Stimulated activated CD8-positive, alpha-beta memory T cell treated with anti-CD3 and anti-CD28 coated beads, Interleukin-12 subunit alpha, Interleukin-12 subunit beta, amount 100 ng/mL, for 1 hour (primary cell): ENCODE measurements at places on chromosomes 13 and 19.

GRCh38 chr19:48959341-48960239 is 4.9 kb downstream of the BAX start:
- no peak for DNase-seq

DNA sequence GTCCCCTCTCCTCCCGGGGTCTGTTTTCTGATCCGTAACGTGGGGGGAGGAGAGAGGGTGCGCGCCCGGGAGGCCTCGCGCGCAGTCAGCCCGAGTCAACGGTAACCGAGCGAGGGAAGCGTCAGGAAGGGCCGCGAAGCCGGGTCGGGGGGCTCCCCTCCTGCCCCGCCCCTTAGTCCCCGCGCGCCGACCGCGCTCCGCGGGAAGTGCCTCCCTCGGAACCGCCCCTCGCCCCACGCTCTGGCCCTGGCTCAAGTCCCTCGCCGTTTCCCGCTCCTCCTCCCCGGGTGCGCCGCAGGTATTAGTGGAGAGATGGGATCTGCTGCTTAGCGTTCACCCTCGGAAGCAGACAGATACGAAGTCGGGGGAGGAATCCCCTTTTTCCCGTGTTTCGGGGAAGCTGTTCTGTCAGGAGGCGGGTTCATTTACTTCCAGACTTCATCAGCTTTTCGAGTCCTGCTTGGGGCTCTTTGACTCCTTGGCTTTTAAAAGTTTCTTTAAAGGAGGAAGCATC is 770 bp downstream of the HNRNPM start:
- peak; percentile 2 for DNase-seq

GRCh38 chr13:113157929-113158747 is at the start of gene PROZ:
Gene PROZ (plus strand): TSS chr13:113158648. CDS start chr13:113158661, 13 bp downstream.
- DNase-seq = no peak

GRCh38 chr13:50126263-50126992 is 111.2 kb downstream of the KCNRG start:
- DNase-seq = no peak

GRCh38 chr13:112324116-112324515 is 52.0 kb upstream of the SPACA7 start:
- no peak for DNase-seq

DNA sequence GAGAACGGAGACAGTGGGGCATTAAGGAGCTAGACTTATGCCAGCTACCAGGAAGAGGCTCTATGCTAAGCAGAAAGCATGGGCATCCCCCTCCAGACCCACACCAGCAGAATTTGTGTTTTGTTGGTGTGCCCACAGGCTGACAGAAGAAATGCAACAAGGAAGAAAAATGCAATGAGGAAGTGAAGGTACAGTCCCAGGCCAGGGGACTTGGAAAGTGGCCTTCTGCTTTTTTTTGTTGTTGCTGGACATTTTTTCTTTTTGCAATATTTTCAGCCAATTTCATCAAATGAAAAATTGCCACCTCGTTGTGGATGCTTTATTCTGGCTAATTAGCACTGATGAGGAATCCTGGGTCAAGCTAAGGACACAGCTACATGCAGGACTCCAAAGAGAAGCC is 167.7 kb downstream of the TSHZ3 start:
- DNase-seq = no peak

GRCh38 chr13:102724923-102725322 is 30.1 kb upstream of the METTL21C start:
- no peak for DNase-seq

DNA sequence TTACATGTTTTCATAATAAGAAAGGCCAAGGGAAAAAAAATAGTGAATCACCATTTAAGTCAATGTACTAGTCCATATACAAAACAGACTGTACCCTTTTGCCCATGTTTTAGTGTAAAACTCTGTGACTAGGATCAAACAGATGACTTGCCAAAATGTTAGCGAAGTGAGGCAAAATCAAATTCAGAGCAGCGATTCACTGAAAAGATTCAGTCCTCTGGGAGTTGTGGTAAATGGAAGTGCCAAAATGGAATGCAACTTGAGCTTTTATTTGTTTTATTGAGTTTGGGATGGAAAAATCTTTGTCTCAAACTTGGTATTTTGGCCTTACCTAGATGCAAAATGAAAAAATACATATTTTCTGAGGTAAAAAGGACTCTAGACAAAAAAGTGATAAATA is 9.1 kb downstream of the CDADC1 start:
- DNase-seq = no peak

GRCh38 chr13:50524560-50524959 is 318.9 kb downstream of the DLEU7 start:
- DNase-seq = no peak

DNA sequence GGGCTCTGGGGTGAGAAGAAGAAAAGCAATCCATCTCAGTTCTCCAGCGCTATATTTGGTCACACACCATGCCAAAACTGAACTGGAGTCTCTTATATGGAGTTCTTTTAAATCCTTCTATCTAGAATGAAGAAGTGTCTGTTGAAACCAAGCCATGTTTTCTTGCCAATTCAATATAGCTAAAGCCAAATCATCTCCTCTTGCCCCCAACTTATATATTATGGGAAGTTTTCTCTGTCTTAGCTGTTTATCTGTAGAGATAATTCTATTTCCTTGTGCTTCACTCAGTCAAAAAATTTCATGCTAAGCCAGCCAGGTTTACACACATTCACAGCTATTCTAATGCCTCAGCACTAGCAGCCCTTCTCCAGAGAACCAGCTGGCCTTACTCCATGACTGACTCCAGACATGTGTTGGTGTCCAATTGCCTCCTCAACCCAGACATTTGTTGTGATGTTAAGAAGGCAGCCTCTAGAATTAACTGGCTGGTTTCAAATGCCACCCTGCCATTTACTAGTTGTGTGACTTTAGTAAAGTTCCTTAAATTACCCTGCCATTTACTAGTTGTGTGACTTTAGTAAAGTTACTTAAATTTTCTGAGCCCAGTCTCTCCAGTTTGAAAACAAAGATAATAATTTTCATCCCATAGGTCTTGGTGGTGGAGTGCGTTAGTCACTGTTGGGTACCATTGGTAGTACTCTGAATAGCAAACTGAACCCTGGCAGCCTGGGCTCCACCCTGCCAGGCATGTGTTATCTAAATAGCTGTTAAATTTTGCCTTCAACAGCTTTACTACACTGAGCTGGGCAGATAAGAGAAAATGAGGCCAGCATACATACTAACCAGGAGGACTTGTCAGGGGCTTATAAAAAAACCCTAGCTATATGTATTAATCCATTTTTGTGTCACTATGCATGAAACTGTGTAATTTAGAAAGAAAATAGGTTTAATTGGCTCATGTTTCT is 525.1 kb downstream of the LMO7 start:
- no peak for DNase-seq

GRCh38 chr19:23992348-23992747 is 77.7 kb downstream of the ZNF726 start:
- DNase-seq = no peak

- no peak for DNase-seq
Observed at GRCh38 chr19:55369653-55370304, 484 bp downstream of the IL11 start.

DNA sequence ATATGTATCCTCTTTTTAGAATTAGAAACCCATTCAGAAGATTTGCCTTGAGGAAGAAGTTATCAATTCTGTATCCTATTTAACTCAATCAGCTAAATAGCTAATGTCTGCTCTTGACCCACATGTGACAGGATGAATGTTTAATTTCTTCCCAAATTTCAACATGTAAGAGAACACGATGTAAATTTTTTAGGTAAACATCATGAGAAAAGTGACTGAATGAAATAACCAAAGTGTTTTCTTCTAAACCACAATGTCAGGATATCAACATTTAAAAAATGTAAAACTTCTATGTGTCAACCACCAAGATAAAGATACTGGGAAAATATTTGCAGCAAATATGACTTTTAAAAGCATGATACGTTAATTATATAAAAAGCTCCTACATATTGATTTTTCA is 302.4 kb downstream of the DCT start:
- DNase-seq = no peak

- DNase-seq = no peak
Observed at GRCh38 chr19:2540646-2541454, 64.9 kb downstream of the GADD45B start.

DNA sequence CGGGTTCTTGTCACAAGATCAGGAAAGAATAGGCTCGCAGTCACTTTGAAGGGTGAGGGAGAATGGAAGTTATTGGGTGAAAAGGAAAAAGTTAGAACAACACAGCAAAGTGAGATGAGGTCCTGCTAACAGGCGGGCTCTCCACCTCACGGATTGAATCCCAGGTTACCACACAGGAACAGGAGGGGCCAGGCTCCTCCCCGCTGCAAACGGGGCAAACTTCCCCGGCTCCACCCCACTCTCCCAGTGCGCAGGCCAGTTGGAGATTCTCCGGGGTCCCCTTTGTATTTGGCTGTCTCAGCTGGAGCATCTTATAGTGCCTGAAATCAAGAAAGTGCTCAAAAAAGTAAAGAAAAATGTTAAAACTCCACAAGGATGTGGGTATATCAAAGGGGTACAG is 78.3 kb upstream of the IPO5 start:
- DNase-seq = no peak

GRCh38 chr13:107730813-107731212 is 484.5 kb downstream of the LIG4 start:
- DNase-seq = no peak

GRCh38 chr19:44753932-44754749 is 5.6 kb downstream of the BCL3 start:
- peak; percentile 47 for DNase-seq

DNA sequence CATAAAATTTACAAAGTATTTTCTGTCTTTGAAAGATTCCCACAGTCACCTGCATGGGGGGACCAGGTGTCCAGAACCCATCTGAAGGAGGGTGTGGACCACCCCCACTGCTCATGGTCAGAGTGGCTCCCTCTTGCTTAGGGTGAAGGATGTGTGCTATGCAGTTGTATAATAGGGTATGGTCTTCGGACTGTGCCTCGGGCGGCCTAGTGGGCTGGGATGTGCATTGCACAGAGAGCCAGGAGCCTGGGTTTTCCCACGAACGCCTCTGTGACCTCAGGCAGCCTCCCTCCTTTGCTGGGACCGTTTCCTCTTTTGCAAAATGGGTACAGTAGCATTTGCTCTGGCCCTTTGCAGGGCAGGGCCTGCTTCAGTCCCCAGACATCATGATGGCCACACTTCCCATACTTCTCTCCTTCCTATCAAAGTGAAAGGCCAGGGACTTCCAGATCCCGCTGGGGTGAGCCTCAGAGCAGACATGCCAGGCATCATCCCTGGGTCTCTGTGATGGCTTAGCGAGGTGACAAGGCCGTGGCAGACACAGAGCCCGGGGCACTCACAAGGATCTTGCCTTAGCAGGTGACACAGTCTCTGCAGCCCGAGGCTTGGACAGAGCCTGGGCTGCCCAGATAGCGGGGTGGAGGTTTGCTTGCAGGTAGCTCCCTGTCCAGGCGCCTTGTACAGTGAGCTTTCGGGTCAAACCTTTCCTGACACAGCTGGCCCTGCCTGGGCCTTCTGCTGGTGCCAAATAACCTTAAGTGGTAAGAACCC is 59.4 kb upstream of the ZNF536 start:
- no peak for DNase-seq

GRCh38 chr19:16022251-16022650 is 54.0 kb upstream of the TPM4 start:
- no peak for DNase-seq

DNA sequence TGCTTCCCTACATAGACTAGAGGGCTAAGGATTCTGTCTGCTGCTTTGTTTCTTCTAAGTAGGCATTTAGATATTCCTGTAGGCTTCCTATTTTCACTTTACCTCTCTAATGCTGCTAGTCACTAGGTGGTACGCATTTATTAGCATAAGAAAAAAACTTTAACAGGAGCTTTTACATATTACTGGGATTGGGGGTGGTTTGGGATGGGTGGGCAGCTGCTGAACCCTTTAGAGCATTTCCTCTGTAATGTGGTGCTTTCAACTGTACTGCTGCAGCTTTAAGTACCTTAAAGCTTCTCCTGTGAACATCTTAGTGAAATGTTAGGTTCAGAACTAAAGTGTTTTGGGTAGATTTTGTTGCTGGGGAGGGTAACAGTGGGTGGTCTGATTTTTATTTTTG is 92.6 kb downstream of the ZNF486 start:
- DNase-seq = no peak

- DNase-seq = no peak
Observed at GRCh38 chr13:35552172-35552844, 75.8 kb upstream of the MAB21L1 start.

DNA sequence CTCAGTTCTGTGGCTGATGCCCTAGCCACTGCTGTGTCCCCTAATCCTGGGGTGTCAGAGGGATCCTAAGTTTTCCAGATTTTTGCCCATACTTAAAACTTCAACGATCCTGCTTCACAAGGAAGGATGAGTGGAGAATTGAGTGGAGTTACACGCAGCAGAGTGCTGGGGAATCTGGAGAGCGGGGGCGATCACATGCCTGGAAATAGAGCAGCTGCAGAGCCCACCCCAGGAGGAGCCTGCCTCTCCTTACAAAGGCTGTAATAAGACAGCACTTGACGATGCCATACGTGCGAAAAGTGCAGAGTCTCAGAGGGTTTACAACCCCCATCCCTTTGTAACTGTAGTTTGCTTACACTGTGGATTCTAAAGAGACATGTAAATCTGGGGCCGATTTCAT is 40.6 kb downstream of the SUGP2 start:
- no peak for DNase-seq

DNA sequence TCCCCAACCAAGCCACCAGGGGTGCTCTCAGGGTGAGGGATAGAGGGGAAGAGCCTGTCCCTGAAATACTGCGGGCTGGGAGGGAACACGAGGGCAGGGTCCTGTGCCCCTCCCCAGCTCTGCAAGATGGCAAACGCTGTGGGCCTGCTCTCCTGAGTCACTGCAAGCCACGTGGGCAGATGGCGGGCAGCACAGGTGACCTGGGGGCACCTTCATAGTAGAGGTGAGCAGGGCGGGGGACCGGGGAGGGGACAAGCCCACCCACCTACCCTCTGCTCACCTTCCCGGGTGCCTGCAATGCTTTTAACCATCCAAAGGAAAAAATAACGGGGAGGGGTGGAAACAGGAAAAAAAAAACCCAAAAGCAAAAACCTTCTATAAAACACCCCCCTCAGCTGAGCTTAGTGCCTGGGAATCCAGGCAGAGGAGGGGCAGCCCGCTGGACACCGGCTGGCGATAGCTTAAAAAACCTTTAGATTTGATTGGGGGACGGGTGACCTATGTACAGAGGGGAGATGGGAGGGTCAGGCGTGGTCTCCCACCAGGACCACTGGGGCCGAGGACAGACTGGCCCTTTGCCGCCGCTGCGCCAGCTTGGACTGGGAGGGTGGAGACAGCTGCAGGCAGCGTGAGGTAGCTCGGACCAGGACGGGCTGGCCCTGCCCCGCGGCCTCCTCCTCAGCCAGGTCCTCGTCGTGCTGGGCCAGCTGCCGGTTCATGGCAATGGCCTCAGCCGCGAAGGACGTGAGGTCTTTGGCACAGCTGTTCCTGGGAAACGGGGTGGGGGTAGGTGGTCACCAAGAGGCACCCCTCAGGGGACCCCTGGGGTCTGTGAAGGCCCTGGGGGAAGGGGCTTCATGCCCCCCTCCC is 11.7 kb downstream of the MKNK2 start:
- DNase-seq = no peak

- no peak for DNase-seq
Observed at GRCh38 chr19:23790641-23791488, 32.2 kb upstream of the ZNF681 start.

GRCh38 chr19:33564836-33565338 is 43.3 kb upstream of the PEPD start:
- no peak for DNase-seq

- no peak for DNase-seq
Observed at GRCh38 chr19:16590876-16591802, 18.9 kb upstream of the SLC35E1 start.

- DNase-seq = peak; percentile 37
Observed at GRCh38 chr19:41993612-41994483, at the start of gene ATP1A3. Gene ATP1A3 (minus strand): TSS chr19:41994230. CDS start chr19:41994076, 154 bp downstream.
